Stimulated activated CD4-positive, alpha-beta T cell treated with anti-CD3 and anti-CD28 coated beads, Interleukin-15, amount 100 ng/mL, for 1 hour (primary cell): ENCODE measurements at places on chromosomes 6 and 20.

- no peak for DNase-seq
These were observed 35.7 kb downstream of the IGF2R start for GRCh38 chr6:160004419-160005175.

- DNase-seq: no peak
These were observed 611 bp downstream of the EPB41L2 start for GRCh38 chr6:131062241-131063027.

DNA sequence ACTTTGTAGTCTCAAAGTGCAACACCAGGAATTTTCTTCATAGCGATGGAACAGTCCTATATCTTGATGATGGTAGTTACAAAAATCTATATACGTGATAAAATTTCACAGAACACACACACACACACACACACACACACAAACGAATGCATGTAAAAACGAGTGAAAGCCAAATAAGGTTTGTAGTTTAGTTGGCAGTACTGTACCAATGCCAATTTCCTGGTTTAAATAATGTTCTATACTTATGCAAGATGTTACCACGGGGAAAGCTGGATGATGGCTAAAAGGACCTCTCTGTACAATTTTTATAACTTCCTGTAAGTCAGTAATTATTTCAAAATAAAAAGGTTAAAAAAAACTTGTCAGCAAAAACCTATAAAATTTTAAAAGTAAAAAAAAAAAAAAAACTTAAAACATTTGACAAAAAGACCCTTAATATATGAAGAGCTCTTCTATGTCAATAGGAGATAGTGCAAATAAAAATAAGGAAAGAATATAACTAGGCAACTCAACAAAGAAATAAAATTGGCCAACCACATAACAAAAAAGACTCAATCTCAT, 37.6 kb downstream of the PDSS2 start:
- no peak for DNase-seq

DNA sequence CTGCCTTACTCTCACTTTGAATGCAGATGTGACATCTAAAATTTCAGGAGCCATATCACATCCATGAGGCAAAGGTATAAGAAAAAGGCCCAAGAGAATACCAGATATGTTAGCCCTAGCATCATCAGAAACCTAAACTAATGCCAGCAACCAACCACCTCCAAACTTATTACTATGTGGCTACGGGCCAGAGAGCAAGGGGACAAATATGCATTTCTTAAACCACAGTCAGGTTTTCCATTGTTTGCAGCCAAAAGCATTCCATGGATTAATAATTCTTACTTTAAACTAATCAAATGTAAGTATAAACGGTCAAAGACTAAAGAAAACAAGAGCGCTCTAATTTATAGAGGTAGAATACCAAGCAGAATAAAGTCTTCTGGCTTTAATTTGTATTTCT, 84.7 kb downstream of the TASP1 start:
- DNase-seq: no peak

GRCh38 chr6:125789167-125789566, 1.6 kb upstream of the NCOA7 start:
- DNase-seq: no peak

DNA sequence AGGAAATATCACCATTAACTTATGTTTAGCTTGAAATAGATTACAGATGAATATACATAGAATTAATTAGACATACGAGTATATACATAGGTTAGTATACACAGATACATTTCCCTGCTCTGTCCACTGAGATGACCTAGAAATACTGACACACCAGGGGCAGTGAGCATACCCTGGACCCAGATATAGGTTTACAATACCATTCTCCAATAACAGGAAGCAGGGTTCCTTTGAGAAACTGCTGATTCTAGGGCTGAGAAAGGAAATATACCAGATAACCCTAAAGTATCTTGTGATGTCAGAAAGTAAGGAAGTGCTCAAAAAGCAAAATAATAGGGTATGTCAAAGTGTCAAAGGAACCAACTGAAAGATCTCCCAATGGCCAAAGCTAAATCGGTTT, 322.5 kb downstream of the HAO1 start:
- DNase-seq: no peak

DNA sequence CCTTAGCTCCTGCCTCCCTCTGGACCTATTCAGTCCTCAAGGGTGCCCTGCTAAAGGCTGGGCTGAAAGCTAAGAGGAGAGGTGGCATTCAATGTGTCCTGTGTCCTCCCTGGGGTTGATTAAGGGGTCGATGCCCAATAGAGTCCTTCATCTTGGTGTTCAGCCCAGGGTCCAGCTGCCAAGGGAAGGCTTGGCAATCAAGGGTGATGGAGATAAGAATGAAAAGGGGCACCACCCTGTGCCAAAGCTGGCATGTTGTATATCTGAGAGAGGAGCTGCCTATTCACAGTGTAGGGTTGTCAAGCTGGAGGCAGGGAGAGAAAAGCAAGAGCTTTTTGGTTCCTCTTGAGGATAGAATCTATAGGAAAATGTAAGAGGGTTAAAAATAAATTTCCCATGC, 12.3 kb downstream of the C20orf173 start:
- no peak for DNase-seq

DNA sequence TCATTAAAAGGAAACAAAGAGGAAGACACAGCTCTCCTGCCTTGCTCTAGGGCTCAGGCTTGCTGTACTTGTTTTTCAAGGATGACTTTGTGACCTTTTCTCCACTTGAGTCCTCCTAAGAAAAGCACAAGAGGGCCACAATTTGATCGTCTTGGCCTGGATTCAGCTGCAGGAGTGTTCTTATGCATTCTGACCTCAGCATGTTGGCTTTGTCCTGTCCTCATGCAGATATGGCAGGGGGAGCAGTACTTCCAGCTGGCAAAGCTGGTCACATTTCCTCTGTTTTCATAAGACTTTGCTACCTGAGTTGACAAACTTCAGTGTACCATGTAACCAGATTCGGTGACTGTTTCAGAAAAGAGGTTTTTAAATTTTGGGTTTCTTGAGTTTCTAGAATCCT, 30.8 kb downstream of the KDM1B start:
- DNase-seq: no peak

- DNase-seq: no peak
These were observed 15.1 kb downstream of the PCK1 start for GRCh38 chr20:57576002-57576401.

DNA sequence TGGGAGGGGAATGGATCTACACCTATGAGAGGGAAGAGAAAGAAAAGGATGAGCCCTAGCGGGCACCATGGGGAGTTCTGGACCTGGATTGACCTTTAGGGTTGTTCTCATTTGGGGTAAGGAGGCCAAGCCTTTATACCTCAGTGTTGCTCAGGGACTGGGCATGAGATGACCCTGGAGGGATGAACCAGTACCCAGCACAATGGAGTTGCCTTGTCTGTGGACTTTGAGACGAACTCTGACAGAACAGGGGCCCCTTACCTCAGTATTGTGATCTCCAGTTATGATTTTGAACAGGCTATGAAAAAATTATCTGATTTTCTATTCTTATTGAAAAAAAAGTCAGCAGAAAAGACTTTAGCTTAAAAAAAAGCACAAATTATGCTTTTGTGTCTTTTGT, 88.6 kb downstream of the FOXA2 start:
- no peak for DNase-seq

GRCh38 chr6:25987845-25988244, 25.2 kb downstream of the TRIM38 start:
- no peak for DNase-seq

- no peak for DNase-seq
These were observed 462.5 kb upstream of the AGPAT4 start for GRCh38 chr6:161736326-161736725.

GRCh38 chr20:34931771-34932170, 23.8 kb downstream of the GSS start:
- DNase-seq: no peak

DNA sequence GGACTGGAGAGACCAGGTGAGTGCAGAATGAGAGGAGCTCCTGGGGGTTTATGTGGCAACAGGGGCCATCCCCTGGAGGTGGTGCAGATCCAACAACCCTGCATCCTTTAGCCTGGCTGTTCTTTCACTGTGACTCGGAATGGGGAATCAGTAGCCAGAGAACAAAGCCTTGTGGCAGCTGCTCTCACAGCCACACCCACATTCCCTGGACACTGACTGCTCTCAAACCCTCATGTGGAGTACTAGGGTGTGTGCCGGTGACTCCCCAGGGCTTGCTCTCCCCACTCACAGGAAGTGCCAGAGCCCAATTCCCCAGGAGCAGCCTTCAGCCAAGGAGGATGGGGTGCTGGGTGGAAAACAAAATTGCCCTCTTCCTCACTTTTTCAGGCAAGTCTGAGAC, 30.2 kb upstream of the GGTLC1 start:
- no peak for DNase-seq

GRCh38 chr20:46973766-46974165, 79.1 kb downstream of the EYA2 start:
- DNase-seq: no peak

- no peak for DNase-seq
These were observed 13.7 kb downstream of the RAET1E start for GRCh38 chr6:149884215-149884614.

DNA sequence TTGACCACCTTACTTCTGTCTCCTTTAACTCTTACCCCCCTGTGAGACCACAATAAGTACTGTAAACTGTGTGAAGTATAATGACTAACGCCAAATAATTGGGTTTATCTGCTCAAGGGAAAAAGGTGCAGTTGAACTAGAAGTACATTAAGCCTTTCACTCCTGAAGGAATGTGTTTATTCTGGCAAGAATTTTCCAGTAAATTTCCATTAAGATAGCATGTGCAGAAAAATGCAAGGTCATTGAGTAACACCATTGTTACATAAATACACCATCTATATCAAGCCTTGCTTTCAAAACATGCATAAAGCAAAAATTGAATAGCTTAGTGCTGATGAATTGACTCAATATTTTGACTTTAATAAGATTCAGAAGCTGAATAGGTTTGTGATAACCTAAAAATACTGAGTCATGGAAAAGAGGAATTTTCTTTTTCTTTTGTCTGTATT, 65.4 kb downstream of the ARHGAP18 start:
- DNase-seq: no peak

- DNase-seq: no peak
These were observed 14.9 kb downstream of the NEDD9 start for GRCh38 chr6:11217360-11218101.

GRCh38 chr20:34300809-34301586, 2.2 kb downstream of the AHCY start:
- no peak for DNase-seq

DNA sequence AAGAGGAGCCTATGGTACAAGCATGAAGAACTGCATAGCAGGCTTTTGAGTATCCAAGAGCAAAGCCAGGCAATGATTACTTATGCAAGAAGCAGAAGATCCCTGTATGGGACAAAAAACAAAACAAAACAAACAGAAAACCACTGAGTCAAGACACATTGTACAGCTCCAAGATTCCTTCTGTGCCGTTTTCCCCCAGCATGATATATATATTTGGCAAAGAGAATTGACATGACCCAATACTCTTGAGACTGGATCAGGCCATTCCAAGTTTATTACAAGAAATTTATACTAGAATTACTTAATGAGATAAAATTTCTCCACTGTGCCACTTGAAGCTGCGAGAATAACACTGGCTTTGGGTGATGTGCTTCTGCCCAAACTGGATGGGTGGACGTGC, 65.5 kb downstream of the TRMT11 start:
- no peak for DNase-seq

GRCh38 chr6:164417537-164418261, 891.7 kb downstream of the C6orf118 start:
- DNase-seq: no peak

- no peak for DNase-seq
These were observed 12.1 kb upstream of the REV3L start for GRCh38 chr6:111494951-111495635.

GRCh38 chr6:36539814-36540568, 7.3 kb downstream of the STK38 start:
- no peak for DNase-seq

DNA sequence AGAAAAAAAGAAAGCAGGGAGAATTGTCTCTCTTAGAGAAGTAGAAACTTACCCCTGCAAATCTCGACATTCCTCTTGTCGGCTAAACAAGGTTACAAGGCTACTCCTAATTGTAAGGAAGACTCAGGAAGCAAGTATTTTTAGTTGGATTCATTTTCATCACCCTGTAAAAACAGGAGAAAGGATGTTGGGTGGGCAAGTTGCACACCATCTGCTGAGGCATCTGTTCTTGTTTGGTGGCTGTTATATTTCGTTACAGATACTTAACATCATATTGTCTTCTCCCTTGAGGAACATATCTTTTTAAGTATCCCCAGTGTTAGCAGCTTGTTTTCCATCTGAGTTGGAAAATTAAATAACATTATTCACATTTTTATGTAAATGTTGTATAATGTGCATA, 187.5 kb downstream of the PLCB4 start:
- DNase-seq: no peak

DNA sequence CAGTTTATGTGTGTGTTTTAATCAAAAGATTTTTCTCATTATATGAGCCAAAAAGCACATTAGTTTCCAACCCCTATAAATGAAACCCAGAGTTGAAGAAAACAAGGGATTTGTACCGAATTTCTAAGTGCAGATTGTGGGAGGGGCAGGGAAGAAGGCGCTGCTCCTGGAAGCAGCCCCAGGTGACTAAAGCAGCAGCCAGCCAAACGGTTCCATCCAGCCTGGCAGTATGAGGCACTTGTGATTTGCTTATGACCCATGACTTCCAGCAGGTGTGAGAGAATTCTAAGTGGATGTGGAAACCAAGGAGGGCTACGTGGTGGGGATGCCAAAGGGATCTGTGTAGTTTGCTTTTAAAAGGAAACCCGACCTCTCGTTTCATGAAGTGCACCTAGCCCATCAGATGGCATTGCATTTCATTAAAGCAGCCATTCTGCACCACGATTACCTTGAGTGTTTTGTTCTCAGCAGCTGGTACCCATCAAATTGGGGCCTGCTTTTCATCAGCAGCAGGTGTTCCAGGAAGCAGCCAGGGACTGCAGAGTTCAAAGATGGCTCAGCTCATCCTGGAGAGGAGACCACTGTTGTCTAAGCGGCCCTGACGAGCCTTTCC, 79.1 kb downstream of the DTD1 start:
- no peak for DNase-seq

GRCh38 chr6:89830170-89830809, 610 bp downstream of the CASP8AP2 start:
- no peak for DNase-seq

- no peak for DNase-seq
These were observed 301.1 kb downstream of the EYA4 start for GRCh38 chr6:133542056-133542821.

DNA sequence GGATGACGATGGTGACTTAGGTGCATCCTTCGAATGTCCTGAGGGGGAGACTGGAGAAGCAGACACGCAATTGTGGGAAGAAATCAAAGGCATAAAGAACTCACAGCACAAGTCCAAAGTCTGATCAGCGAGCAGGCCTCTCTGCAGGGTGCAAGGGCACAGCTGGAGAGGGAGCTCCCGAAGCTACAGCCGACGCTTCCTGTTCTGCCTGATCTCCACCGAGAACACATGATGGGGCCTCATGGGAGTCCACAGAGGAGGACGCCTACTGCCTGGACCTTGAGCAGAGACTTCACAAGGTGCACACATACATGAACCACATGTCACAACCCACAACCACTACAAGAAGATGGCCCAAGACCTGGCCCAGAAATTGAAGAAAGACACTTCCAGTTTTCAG, 51.4 kb downstream of the RIN2 start:
- no peak for DNase-seq
